Fibroblast of mammary gland (primary cell): ENCODE measurements at places on chromosomes 2 and 18.

DNA sequence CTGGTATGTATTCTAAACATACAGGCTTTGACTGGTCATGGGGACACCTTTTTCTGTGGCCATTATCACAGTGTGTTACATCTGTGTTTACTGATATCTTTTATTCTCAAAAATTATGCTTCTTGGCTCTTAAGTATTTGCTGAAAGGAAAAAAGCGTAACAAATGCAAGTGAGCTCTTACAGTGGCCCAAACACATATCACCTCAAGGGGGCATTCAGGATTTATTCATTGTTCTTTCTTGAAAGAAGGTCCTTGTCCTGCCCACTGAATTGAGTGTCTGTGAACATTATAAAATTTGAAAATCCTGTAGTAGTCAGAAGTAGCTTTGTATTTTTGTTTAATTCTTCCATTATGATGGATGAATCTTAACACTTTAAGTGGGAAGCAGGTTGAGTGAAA lies 454.5 kb downstream of the XIRP2 start:
- DNase-seq, result peak; percentile 16

- no peak for DNase-seq
Observed at GRCh38 chr2:150640039-150640438, 152.6 kb upstream of the RND3 start.

- DNase-seq, result no peak
Observed at GRCh38 chr2:197615016-197615652, 60.3 kb downstream of the RFTN2 start.

GRCh38 chr18:10301831-10302483 lies 152.5 kb upstream of the APCDD1 start:
- no peak for DNase-seq

DNA sequence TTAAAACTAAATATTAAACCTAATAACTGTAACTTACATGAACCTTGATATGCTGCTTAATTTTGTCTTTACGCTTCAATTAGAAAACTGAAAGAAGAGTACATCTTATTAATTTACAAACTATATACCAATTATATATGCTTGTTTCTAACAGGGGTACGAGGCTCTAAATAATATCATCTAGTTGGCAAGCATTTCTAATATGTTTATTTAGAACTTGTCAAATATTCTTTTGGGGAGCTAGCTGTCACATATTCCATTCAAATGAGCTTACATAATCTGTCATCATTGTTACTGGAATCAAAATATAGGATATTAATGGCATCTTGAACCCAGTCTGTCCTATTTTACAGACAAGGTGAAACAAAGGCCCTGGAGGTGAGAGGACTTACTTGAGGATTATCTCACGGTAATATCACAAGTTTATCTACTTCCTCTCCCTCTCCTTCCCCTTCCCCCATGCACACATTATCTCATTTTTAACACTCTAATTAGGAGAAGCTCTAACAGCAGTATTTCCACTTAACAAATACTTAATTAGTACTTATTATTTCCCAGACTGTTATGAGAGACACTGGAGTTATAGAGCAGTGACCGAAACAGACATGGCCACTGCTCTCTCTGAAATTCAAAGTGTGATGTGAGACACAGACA lies 3.5 kb downstream of the PRKD3 start:
- no peak for DNase-seq

- no peak for DNase-seq
Observed at GRCh38 chr2:129483366-129483765, 496.1 kb upstream of the RAB6C start.

GRCh38 chr18:39425172-39425850 lies 1859.7 kb upstream of the CELF4 start:
- DNase-seq, result no peak

GRCh38 chr18:62152844-62153243 lies 34.0 kb downstream of the PIGN start:
- DNase-seq, result no peak

DNA sequence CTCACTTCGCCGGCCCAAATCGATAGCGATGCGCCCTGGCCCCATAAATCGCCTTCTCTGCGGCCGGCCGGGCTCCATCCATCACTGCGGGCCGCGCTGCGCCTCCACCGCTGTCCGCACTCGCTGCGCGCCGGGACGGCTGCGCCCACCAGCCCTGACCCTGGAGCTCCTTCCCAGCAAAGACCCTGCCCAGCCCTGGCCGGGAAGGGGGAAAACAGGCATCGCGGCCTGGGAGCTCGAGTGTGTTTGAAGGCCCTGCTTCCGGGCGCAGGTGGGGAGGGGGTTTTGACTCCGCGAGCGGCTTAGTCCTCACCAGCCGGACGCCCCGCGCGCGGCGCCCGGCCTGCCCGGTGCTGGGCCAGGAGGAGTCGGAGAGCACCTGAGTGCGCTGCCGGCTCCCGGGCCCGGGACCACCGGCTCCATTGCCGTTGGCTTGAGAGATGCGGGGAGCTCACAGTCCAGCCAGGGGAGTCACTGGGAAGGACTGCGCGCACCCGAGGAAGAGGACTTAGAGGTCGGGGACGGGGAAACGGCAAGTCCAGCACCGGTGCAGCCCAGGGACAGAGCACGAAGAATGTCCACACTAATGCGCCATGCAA lies 1.1 kb downstream of the PAX8 start:
- no peak for DNase-seq
